ENCODE measurements at places on chromosomes 1 and 21.

DNA sequence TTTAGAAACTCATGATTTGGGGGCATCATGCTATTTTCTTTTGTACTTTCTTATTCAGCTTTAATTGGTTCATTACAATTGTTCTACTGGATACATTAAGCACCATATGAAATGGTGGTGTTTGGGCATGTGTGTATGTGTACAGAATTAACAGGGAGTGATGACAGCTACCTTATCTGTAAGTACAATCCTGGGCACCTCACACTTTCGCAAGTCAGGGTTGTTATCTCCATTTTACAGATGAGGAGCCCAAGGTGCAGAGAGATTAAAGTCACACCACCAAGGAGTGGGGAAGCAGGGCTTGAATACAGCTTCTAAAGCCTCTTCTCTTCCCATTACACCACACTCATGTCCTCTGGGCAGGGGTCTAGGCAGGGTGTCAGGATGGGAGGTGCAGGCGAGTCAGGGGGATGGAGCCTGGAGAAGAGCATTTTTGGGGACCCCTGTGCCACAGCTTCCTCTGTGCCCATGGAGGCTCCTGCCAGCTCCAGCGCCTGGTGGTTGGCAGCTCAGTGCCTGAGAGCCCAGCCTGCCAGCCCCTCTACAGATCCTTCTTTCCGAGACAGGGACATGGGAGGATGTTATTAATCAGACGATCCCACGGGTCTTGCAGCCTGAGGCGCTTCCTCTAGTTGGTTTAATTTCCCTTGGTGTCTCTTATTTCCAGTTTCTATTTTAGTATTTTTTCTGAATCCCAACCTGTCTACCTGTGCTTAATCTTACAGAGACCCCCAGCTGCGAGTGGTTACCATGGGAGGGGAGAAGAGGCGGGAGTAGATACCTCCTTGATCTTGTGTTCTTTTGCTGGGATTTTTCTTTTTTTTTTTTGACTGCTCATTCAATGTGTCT lies 126.2 kb upstream of the CD34 start:
- no peak for DNase-seq

DNA sequence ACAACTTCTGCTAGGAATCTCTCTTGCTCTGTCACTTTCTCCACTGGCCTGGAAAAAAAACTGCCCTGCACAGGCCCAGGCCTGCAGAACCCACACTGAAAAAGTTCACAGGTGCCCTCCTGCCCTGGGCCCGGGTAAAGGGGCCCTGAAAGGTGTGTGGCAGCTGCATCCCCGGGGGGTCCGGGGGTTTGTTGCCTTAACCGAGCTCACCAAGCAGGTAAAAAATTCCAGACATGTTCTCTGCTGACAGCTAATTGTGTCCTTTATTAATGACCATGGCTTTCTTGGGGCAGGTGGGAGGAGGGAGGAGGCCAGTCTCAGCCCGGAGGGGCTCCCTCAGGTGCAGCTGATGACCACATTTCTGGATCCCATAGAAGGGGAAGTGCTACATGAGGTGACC lies 122.9 kb downstream of the LACTBL1 start:
- no peak for DNase-seq

- no peak for DNase-seq
These were observed 5.9 kb upstream of the CRNN start for GRCh38 chr1:152419917-152420316.

DNA sequence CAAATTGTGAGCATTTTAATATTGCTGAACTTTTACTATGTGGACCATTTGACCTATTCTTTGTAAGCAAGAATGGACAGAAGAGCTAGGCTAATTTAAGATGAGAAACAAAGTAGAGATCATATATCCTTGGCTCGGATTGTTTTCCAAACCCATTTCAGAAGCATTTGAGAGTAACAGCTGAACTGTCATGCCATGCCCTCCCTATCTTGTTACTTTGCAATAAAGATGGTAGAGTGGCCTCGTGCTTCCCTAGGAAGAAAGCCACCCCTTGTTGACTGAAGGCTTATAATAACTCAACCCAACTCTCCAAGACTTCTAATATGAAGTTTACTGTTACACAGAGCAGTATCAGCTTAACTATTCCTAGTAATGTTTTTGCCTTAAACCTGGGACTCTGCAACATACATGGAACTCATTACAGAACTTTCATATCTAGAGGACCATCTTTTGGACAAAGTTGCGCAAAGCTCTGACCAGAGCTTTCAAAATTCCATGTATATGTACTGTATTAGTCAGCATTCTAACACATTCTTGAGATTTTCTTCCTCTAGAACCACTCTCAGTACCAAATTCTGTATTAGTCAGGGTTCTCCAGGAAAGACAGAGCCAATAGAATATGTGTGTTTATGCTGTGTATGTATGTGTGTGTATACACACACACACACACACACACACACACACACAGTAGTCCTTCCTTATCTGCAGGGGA lies 68.7 kb downstream of the ADAMTS1 start:
- DNase-seq: no peak

GRCh38 chr1:106780066-106780465 lies 276.4 kb upstream of the PRMT6 start:
- no peak for DNase-seq

DNA sequence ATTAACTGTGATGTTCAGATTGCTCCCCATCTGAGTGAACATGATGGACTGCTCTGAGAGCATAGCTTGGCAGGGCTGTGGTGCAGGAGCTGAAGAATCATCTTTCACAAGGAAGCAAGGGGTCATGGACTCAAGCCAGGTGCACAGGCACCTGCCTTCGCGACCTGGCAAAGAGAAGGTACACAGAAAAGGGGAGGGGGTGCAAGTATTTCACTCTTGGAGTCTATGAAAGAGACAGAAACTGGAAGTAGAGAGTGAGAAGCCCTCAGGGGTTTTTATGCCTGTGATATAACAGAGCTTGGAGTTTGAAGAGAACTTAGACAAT lies 232.6 kb upstream of the PLXNA2 start:
- DNase-seq: no peak

DNA sequence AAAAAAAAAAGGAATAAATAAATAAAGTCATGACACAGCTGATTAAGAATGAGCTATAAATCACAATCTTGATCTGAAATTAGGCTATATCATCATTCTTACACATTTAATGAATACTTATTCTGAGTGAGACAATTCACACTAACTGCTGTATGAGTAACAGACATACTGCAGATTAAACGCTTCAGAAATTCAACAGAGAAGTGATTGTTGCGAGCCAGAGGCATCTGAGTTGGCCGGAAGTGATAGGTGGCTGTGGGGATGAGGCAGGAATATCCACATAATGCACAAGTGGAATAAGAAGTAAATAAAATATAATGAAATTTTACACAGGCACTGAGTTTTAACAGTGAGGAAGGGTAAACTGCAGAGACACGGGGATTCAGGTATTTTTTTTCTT lies 142.4 kb downstream of the APP start:
- no peak for DNase-seq

DNA sequence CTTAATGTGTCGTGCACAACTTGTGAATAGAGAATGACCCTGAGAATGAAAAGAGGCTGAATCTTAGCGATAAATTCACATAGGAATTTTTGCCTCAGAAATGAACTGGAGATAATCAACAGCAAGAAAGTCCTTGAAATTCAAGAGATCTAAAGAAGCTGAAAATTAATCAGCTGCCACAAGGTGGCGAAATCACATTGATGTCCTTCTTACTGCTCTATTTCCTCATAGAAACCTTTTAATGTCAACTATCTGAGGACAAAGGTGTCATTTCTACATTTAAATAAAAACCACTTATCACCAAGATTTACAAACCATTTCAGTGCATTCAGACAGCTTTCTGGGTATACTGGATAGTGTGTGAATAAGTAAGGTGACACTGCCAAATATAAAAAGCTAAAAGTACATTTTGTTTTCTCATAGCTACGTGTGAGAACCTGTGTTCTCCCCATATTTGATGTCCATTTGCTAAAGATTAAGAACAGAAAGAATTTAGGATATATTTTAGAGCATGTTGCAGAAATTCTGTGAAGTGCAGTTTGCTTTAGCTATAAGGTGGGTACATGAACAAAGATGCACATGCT lies 485.3 kb upstream of the PTBP2 start:
- no peak for DNase-seq

- DNase-seq: no peak
These were observed 488.7 kb upstream of the USP24 start for GRCh38 chr1:55703726-55704363.

GRCh38 chr1:56418151-56418631 lies 161.2 kb downstream of the PLPP3 start:
- DNase-seq: no peak

DNA sequence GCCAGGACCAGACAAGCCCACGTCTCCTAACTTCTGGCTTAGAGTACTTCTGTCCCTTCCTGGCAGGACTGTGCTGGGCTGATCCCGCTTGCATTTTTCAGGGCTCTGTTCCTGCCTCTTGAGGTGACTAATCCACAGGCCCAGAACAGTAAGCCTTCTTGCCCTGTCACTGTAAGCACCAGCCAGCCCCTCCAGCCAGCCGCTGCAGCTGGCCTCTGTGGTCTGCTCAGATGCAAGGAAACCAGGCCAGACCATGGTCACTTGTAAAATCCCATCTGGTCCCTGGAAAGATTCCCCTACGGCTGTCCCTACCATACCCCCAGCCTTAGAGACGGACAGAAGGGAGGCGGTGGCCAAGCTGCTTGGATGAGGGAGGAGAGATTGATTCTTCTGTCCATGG lies 74.2 kb downstream of the KIRREL1 start:
- DNase-seq: no peak

DNA sequence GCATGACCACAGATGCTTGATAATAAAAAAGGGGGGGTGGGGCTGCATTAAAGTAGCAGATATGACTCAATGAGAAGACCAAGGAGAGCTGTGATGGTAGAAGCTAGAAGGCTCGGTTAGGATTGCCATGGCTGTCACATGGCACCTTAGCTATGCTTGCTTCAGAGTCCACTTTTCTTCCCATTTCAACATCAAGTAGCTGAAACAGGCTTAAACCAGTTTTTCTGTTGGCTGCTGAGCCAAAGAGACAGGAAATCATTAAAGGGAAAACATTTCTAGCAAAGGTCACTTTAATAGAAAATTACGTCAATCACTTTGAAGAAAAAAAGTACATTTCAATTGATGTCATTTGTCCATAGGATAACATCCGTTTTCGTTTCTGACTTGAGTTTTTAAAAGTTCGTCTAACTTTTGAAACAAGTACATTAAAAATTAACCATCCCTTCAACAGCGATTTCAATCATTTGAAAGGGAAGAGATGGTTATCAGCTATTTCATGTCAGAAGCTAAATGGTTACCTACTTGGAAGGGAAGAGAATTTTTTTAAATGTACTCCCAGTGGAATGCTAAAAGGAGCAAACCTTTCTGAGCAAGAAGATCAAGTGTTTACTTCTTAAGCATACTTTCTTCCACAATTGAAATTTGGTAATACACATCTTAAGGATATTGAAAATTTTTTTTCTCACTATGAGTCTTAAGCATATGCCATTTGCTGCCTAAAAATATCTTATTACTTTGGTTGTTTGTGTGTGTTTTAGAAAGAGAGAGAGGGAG lies 488.1 kb upstream of the PRMT6 start:
- DNase-seq: no peak
